Thoracic aorta (tissue), 2 donors: ENCODE measurements at places on chromosomes 16 and 17.

- DNase-seq, result no peak
- H3K4me3 ChIP-seq, result no peak overlapping the region
Observed at GRCh38 chr16:12366313-12366712, 389.8 kb downstream of the SNX29 start.

- H3K36me3 ChIP-seq, result no peaks in the 10 kb centered on the region
- no peak for DNase-seq
- H3K4me1 ChIP-seq, result no peaks in the 10 kb centered on the region
- no peak overlapping the region for H3K4me3 ChIP-seq
- H3K27me3 ChIP-seq, result no peaks in the 10 kb centered on the region
Observed at GRCh38 chr17:14321476-14321949, 20.6 kb downstream of the HS3ST3B1 start.

GRCh38 chr17:66447159-66447558 is 144.7 kb downstream of the PRKCA start:
- no peak for DNase-seq
- no peak overlapping the region for H3K27ac ChIP-seq
- no peaks in the 10 kb centered on the region for H3K36me3 ChIP-seq
- H3K4me3 ChIP-seq, result no peak overlapping the region
- no peaks in the 10 kb centered on the region for H3K4me1 ChIP-seq

- no peaks in the 10 kb centered on the region for H3K4me1 ChIP-seq
- DNase-seq, result no peak
- no peak overlapping the region for H3K27ac ChIP-seq
- no peaks in the 10 kb centered on the region for H3K27me3 ChIP-seq
- H3K4me3 ChIP-seq, result no peak overlapping the region
Observed at GRCh38 chr17:65261682-65262636, 124.8 kb downstream of the RGS9 start.

GRCh38 chr17:76734080-76734840 is 2.9 kb downstream of the SRSF2 start:
- DNase-seq, result no peak
- peaks cover 20% of the 10 kb centered on the region for H3K36me3 ChIP-seq
- peak overlapping the region; percentile 89 for H3K4me3 ChIP-seq
- no peak overlapping the region for H3K27ac ChIP-seq
- H3K27me3 ChIP-seq, result no peaks in the 10 kb centered on the region
- peaks cover 68% of the 10 kb centered on the region for H3K4me1 ChIP-seq

DNA sequence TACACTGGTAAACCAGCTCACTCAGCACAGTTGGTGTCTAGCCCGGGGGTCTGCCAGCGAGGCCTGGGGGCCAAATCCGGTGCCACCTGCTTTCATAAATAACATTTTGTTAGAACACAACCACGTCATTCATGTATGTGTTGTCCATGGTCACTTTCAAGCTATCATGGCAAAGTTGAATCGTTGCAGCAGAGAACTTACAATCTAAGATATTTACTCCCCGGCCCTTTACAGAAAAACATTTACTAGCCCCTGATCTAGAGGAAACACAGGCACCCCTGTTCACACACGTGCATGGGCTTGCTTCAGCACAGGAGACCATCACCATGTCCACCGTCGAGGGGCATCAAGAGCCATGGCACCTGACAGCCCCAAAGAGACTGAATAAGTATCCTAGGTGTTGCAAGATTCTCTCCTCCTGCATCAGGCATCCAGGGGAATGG is 111.4 kb upstream of the DNAH9 start:
- H3K27me3 ChIP-seq, result no peaks in the 10 kb centered on the region
- no peaks in the 10 kb centered on the region for H3K4me1 ChIP-seq
- H3K36me3 ChIP-seq, result no peaks in the 10 kb centered on the region
- H3K27ac ChIP-seq, result no peak overlapping the region
- no peak overlapping the region for H3K4me3 ChIP-seq
- no peak for DNase-seq

DNA sequence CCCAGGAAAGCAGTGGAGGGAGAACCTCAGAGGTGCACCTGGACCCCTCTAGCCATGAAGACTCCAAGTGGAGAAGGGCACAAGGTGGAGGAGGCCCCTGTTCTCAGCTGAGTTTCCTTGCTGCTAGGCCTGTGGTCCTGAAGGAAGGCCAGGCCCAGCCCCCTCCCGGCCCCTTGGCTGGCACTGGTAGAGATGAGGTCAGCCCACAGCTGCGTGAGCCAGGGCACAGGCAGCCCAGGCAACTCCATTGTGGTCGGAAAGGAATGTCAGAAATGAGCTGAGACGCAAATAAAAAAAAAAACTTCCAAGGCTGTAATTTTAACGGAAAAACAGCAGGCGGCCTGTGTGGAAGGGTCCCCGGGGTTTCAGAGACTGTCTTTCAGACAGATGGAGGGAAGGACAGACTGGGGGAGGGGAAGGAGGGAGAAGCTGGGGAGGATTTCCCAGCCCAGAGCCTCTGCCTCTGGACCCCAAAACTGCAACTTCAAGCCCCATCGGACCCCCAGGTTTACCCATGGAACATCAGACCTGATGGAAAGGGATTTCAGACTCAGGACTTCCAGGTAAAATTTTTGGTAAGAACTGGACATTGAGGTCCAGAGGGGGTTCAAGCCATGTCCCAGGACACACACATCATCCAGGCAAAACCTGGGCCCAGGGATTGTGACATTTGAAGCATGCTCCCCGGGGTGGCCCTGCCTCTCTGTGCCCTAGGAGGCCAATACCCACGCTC is 25.6 kb upstream of the MRPS23 start:
- H3K27me3 ChIP-seq, result no peaks in the 10 kb centered on the region
- H3K27ac ChIP-seq, result peak overlapping the region; percentile 90
- H3K4me1 ChIP-seq, result peaks cover 42% of the 10 kb centered on the region
- peaks cover 10% of the 10 kb centered on the region for H3K36me3 ChIP-seq

- no peak for DNase-seq
- H3K4me1 ChIP-seq, result peaks cover 17% of the 10 kb centered on the region
- H3K27me3 ChIP-seq, result no peaks in the 10 kb centered on the region
- no peaks in the 10 kb centered on the region for H3K36me3 ChIP-seq
Observed at GRCh38 chr17:35731917-35732805, 722 bp downstream of the RASL10B start.

DNA sequence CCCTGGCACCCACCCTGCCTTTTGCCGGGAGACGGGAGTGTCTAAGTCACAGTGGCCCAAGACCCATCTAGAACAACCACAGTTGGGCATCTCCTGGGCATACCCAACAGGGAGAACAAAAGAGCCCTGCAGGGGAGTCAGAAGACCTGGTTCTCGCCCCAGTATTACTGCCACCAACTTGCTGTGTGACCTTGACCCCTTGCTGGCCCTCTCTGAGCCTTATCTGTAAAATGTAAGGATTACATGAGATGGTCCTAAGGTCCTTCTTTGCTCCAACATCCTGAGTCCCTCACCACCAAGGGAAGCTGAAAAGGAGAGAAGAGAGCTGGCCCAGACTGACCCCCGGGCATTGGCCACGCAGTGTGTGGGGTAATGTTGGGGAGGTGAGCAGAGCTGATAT is 119.0 kb downstream of the CCT6B start:
- no peak overlapping the region for H3K27ac ChIP-seq
- H3K36me3 ChIP-seq, result no peaks in the 10 kb centered on the region
- DNase-seq, result no peak

DNA sequence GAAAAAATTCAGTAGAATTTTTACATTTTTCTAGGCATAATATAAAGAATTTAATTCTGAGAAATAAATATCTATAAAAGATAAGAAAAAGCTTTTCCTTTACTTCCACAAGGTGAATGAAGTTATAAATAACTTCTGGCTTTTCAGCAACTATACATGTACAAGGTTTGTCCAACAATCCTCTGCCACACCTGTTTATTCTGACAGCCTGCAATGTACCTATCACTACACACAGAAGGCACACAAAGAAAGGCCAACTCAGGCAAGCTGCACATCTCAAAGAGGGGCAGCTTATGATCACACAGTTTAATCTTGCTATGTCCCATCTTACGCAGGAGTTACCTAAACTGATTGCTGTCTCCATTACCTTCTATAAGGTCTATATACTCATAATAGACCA is 120.2 kb downstream of the MYO1D start:
- no peak overlapping the region for H3K27ac ChIP-seq
- DNase-seq, result no peak
- H3K36me3 ChIP-seq, result peaks cover 5% of the 10 kb centered on the region
- H3K4me1 ChIP-seq, result no peaks in the 10 kb centered on the region
- H3K27me3 ChIP-seq, result no peaks in the 10 kb centered on the region

DNA sequence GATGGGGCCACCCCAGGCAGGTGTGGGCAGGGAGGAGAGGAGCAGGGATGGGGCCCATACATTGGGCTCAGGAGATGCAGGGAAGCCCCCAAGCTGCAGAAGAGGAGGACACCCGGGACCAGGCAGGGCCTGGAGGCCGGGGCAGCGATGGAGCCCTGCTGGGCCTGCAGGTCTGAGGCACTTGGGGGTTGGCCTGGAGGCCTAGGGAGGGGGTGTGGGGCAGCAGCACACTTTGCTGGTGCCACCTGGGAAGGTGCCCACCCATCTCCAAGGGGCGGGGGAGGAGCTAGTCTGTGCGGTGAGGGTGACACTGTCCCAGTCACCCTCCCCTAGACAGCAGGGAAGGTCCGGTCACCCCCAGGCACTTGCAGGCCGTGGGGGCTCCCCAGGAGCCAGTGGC is 6.4 kb upstream of the CCDC57 start:
- peaks cover 34% of the 10 kb centered on the region for H3K4me1 ChIP-seq
- no peak for DNase-seq
- no peaks in the 10 kb centered on the region for H3K36me3 ChIP-seq
- H3K27ac ChIP-seq, result no peak overlapping the region
- no peaks in the 10 kb centered on the region for H3K27me3 ChIP-seq
- H3K4me3 ChIP-seq, result no peak overlapping the region

- no peak overlapping the region for H3K27ac ChIP-seq
- H3K27me3 ChIP-seq, result no peaks in the 10 kb centered on the region
- DNase-seq, result no peak
- H3K36me3 ChIP-seq, result no peaks in the 10 kb centered on the region
- no peak overlapping the region for H3K4me3 ChIP-seq
Observed at GRCh38 chr17:53794875-53795274, 27.9 kb upstream of the KIF2B start.

GRCh38 chr17:17633310-17633709 is 41.8 kb upstream of the PEMT start:
- no peaks in the 10 kb centered on the region for H3K27me3 ChIP-seq
- no peak for DNase-seq

DNA sequence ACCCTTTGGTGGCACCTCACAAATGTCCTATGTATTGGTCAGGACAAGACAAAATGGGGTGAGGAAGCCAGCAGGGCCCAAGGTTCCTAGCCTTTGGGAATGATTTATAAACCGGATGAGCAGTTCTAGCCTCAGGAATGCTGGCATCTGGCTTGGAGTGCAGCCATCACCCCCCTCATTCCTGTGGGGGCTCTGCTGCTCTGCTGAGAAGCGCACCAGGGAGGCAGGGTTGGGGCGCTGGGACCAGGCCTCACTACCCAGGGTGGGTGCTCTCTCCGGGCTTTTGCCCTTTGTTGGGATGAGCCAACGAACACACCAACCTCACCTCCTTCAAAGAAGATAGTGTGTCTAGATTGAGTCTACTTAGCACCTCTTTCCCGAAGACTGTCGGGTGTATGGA is 39.2 kb downstream of the TMEM11 start:
- no peak overlapping the region for H3K4me3 ChIP-seq
- DNase-seq, result no peak
- H3K27ac ChIP-seq, result peak overlapping the region; percentile 31
- no peaks in the 10 kb centered on the region for H3K27me3 ChIP-seq
- no peaks in the 10 kb centered on the region for H3K36me3 ChIP-seq
- H3K4me1 ChIP-seq, result peaks cover 36% of the 10 kb centered on the region

DNA sequence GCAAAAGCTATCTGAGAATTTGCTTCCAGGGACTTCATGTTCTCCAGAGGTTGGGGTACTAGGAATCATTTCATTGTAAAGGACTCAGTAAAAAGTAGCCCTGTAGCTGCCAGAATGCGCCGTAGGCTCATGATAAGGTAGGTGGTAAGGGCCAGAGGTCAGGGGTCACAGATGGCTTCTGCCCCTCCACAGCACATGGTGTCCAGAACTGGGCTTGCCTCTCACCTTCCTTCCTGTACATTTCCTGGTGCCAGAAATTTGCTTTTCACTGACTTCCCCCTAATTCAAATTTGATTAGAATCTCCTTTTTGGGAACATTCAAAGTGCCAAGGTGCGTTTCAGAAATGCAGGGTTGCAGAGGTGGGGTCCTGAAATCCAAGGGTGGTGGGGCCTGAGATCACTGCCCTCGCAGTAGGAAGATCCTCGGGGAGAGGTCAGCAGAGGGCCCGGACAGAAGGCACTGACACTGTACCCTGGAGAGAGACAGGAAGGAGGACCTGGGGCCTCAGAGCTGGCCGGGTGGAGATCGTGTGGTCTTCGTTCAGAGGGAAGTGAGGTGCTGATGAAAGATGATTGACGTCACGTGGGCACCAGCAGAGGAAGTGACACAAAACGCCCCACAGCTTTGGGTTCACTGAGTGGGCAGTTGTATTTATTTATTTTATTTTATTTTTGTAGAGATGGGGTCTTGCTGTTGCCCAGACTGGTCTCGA is 25.5 kb upstream of the METRNL start:
- no peak for DNase-seq
- H3K36me3 ChIP-seq, result no peaks in the 10 kb centered on the region
- H3K4me1 ChIP-seq, result peaks cover 45% of the 10 kb centered on the region
- H3K27me3 ChIP-seq, result no peaks in the 10 kb centered on the region
- H3K4me3 ChIP-seq, result no peak overlapping the region

GRCh38 chr17:61284746-61285145 is 114.9 kb upstream of the TBX2 start:
- DNase-seq, result no peak
- H3K27me3 ChIP-seq, result no peaks in the 10 kb centered on the region
- H3K4me3 ChIP-seq, result no peak overlapping the region
- no peaks in the 10 kb centered on the region for H3K36me3 ChIP-seq
- peaks cover 18% of the 10 kb centered on the region for H3K4me1 ChIP-seq
- H3K27ac ChIP-seq, result no peak overlapping the region

DNA sequence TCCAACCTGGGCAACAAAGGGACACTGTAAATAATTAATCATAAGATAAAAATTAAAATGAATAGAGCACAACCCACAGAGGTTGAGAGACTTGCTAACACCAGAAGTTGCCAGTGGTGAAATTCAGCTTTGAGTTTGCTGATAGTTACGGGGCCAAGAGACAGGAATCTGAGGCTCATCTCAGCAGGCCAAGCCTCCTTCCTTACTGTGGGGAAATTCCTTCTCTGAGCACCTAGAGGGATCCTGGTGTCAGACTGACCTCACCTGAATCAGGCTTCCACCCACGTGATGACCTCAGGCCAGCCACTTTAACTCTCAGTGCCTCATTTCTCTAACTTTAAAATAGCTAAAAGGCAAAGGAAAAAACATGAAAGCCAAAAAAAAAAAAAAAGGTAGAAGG is 4.7 kb downstream of the ABAT start:
- no peaks in the 10 kb centered on the region for H3K36me3 ChIP-seq
- no peaks in the 10 kb centered on the region for H3K27me3 ChIP-seq
- no peak overlapping the region for H3K4me3 ChIP-seq
- H3K4me1 ChIP-seq, result peaks cover 12% of the 10 kb centered on the region

DNA sequence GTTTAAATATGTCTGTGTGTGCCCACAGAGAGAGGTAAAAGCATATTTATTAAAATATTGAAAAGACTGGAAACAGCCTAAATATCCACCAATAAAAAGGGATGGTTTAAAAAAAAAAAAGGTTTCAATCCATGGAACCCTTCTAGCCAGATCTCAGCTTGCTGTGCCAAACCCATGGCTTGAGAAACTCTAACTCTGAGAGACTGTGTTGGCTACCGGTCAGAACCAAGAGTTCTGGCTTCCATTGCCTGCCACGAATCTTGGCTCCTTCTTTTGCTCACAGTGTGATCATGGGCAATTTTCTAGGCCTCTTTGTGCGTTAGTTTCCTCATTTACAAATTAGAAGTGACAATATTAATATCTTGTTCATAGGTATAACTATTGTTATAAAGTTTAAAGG is 201.3 kb upstream of the IRX3 start:
- H3K27me3 ChIP-seq, result no peaks in the 10 kb centered on the region
- no peak overlapping the region for H3K27ac ChIP-seq
- no peaks in the 10 kb centered on the region for H3K36me3 ChIP-seq
- no peak overlapping the region for H3K4me3 ChIP-seq
